ENCODE measurements at places on chromosomes 7 and 10.
A peak's percentile ranks its signal among the peaks of the same experiment; 100 is the strongest.

GRCh38 chr10:1253523-1254353 is 197.6 kb downstream of the WDR37 start:
- DNase-seq: no peak

DNA sequence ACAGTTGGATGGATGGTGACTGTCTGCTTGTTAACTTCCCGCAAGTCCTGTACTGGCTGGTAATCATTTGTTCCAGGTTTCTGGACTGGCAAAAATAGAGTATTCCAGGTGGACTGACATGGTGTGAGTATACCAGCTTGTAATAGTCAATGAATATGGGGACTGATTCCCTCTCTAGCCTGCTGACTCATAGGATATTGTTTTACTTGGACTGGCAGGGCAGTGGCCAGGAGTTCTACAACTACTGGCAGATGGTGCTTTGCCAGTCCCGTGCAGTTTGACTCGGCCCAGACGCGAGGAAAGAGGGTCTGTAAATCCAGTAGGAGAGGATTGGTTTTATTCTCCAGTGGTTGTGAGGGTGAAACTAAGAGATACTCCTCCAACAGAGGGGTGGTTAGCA is 78.0 kb downstream of the PRR15 start:
- no peak for DNase-seq

DNA sequence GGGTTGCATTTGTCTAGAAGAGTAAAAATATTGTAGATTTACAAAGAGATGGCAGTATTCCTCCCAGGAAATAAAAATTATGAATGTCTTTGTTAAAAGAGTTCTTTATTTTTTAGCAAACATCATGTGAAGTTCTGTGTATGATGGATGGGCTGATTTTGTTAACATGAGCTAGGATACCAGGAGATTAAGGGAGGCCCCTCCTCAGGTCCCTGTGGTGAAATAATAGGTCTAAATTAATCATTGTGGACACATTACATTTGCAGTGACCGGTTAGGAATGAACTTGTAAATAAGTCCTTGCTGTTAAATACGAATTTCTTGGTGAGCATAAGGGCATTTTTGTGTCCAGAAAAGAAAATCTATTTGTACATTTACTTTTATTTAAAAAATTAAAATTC is 339.4 kb upstream of the PHF14 start:
- no peak for DNase-seq

- DNase-seq: no peak
Measured at GRCh38 chr7:37408291-37409228, 40.1 kb downstream of the ELMO1 start.

DNA sequence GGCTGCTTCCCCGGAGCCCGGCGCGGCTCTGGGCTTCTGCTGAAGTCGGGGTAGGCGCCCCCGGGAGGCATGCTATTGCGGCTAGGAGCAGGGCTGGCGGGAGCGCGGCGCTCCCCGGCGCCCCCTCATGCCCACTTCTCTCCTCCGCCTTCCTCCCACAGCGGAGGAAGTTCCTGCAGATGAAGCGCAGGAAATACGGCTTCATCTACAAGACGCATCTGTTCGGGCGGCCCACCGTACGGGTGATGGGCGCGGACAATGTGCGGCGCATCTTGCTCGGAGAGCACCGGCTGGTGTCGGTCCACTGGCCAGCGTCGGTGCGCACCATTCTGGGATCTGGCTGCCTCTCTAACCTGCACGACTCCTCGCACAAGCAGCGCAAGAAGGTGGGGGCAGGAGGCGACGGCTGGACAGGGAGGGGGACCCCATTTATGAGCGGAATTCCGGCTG is 479 bp downstream of the CYP26A1 start:
- no peak for DNase-seq

- DNase-seq: no peak
Measured at GRCh38 chr7:51025668-51026067, 243.0 kb upstream of the GRB10 start.

DNA sequence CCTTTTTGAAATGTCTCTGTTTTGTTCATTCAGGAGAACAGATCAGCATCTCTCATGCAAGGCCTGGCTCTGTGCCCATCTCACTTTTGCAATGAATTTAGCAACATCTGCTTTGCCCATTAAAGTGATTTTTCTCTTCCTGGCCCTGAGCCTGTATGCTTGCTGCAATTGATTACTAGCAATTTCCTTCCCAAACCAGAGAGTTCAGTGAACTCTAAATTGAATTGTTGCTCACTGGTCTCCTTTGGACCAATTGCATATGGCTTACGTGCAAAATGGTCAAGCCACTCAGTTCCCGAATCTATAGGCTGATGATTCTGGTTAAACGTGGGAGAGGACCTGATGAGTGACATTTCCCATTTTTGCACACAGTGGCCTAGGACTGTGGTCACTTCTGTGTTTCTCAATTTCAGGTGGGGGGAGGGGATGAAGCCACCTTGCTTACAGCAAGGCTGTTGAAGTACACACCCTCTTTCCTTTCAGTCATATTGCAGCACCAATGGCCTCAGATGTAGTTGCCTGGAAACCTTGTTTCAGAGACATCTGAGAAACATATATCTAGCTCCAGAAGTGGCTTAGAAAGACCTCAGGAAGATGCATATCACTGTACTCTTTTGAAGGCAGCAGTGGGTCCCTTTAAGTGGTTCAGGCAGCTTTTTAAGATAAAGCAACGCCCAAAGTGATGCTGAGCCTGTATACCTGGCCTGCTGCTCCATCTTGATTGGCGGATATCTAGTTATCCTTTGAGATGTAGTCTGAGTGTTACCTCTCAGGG is 201.4 kb downstream of the PTEN start:
- DNase-seq: peak; percentile 76

GRCh38 chr7:92075455-92076158 is 58.7 kb downstream of the CYP51A1 start:
- no peak for DNase-seq

- peak; percentile 43 for DNase-seq
Measured at GRCh38 chr10:24463611-24464426, 254.9 kb downstream of the KIAA1217 start.

- no peak for DNase-seq
Measured at GRCh38 chr7:44796034-44796503, 412 bp upstream of the PPIA start.

DNA sequence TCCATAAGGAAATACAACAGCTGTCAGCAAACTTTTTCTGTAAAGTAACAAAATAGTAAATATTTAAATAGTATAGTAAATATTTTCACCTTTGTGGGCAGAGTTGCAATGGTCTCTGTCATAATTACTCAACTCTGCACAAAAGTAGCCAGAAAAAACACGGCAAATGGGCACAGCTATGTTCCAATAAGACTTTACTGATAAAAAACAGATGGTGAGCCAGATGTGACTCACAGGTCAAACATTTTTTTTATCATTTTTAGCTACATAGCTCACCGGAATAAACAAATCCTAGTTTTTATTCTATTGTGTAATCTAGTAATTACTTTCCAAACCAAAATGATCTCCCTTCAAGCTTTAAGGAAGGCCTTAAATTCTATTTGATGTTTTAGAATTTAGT is 55.3 kb downstream of the NCAPG2 start:
- no peak for DNase-seq

DNA sequence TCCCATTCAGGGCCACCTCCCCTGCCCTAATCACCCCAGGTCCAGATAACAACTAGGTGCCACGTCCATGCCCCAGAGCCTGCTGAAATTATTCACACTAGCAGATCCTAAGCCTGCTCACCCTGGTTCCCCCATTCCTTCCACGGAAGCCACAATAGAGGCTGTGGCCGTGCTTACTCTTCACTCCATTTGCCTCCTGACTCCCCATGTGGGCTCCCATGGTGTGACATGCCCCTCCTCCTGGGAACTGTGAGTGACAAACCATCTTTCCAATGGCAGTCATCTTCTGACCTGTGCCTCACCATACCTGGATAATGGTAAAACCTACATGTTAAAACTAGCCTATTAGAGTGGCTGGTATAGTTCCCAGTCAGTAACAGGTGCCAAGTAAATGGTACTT is 216.2 kb upstream of the PRKCQ start:
- no peak for DNase-seq

DNA sequence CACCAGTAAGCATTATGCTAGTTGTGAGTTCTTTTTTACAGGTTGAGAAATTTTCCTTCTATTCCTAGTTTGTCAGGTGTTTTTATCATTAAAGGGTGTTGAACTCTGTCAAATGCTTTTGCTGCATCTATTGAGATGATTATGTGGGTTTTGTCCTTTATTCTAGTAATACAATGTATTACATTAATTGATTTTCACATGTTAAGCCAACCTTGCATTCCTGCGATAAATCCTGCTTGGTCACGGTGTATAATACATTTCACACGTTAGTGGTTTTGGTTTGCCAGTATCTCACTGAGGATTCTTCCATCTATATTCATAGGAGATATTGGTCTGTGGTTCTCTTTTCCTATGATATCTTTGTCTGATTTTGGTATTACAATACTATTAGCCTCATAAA is 136.0 kb downstream of the UBE2H start:
- DNase-seq: no peak

DNA sequence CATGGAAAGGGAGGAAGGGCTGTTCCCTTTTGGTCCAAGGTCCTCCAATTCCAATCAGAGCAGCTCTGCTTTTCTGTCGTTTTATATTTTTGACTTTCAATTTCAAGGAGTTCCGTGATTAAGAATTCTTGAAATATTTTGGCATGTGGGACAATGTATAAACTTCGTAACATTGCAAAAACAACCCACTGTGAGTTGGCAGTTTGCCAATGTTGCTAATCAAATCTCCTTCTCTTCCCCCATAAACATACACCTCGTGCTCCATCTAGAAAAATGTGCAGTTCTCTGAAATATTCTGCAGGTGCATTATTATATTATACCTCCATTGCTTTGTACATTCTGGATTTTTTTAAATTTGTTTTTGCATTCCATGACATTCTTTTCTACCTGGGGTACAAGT is 49.8 kb downstream of the POU6F2 start:
- no peak for DNase-seq

DNA sequence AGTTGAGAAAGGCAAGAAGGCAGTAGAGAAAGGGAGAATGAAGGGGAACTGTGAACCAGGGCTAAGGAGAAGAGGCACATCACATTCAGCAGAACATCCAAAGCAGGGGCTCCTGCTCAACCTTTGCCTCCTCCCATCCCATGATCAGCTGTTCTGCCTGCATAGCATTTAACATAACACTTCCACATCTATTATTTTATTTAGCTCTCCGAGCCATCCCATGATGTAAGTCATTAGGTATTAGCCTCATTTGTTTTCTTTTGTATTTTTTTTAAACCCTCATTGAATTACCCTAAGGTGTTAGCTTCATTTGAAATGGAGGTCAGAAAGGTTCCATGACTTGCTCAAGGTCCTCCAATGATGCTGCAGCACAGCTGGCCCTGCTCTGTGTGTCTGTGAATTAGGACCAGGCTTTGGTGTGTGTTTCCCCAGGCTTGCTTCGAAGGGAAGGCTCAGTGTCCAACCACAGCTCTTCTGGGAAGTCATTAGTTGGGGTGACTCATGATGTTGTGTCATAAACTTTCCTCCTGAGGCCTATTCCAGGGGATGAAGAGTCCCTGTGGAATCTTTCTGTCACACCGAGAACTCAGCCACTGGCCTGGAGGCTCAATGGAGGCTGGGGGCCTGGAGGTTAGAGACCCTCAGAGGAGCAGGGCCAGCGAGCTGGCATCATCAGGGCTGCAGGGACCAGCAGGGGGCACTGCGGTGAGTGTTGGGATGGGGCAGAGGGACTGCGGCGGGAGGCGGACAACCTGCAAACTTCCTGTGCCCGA is 16.5 kb downstream of the NPFFR1 start:
- no peak for DNase-seq

GRCh38 chr7:141166926-141167325 is 93.1 kb downstream of the TMEM178B start:
- no peak for DNase-seq

GRCh38 chr7:6315746-6316145 is 43.3 kb upstream of the CYTH3 start:
- no peak for DNase-seq

GRCh38 chr10:26780793-26781601 is 79.8 kb downstream of the ABI1 start:
- no peak for DNase-seq

DNA sequence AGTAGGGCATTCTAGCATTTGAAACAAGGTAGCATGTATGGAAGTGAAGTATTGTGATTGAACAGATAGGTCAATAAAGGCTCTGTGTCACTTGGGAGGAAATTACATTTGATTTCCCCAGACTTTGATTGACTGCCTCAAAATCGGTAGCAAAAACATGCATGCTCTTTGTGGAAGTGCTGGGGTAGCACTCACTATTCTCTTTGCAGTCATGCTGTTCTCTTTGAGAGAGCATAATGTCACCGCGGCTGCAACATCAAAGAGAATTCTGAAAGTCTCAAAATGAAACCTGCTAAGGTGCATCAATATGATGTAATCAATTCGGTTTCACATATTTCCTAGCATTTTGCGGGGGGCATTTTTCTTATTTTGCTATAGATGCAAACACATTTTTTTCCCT is 64.2 kb downstream of the ARMC3 start:
- DNase-seq: no peak

DNA sequence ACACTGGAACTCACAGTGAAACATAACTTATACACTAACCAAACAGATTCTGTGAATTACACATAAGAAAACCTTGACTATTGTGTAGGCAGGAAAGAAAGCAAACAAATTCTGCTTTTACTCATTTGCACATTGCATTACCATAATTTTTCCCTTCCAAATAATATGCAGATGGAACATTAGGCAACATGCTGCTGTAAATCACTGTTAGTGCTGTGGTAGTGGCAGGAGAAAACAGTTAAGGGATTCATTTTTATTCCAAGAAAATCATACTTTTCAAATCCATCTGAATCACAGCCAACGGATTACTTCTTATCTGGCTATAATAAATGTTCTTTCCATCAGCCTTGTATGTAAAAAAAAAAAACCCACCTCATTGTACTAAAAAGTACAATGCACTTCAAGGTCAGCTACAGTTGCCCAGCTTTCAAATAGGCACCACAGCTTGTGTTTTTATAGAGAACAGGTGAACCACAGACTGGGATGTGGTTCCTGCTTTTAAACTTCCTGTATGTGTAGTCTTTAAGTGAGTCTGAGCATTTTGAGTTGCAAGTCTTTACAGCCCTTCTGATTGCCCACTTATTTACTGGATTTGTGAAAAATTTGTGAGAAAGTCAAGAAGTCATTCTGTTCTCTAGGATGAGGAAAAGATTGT is 590.0 kb upstream of the SEMA3D start:
- DNase-seq: no peak

All from right hindlimb (tissue), 1 donor.